ENCODE measurements at places on chromosomes 2 and 18.

GRCh38 chr2:3278521-3279218, 98.9 kb downstream of the EIPR1 start:
- no peak for DNase-seq

- no peak for DNase-seq
Observed at GRCh38 chr2:145638675-145639074, 1118.8 kb upstream of the ZEB2 start.

GRCh38 chr2:15170070-15170775, 390.9 kb downstream of the NBAS start:
- DNase-seq: no peak

DNA sequence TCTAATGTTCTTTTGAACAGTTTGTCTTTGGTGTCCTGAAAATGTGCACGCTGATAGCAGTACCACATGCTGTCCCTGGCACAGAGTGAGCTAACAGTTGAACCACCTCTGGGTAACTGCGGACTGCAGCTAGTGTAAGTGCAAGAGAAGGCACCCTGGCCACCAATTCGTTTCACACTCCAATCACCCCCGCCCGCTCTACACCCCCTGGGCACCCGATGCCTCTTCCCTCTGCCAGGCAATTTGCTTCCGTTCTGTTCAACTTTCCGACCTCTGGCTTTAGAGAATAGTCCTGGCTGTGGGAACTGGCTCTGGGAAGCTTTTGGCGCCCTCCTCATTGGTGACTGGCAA, 1.4 kb downstream of the DOCK10 start:
- no peak for DNase-seq

DNA sequence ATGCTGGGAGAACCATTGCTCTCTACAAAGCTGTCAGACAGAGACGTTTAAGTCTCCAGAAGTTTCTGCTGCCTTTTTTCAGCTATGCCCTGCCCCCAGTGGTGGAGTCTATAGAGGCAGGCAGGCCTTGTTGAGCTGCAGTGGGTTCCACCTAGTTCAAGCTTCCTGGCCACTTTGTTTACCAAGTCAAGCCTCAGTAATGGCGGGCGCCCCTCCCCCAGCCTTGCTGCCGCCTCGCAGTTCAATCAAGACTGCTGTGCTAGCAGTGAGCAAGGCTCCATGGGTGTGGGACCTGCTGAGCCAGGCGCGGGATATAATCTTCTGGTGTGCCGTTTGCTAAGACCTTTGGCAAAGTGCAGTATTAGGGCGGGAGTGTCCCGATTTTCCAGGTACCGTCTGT, 52.7 kb upstream of the SCYGR2 start:
- DNase-seq: no peak

GRCh38 chr2:169348321-169349024, 13.9 kb downstream of the LRP2 start:
- DNase-seq: no peak

GRCh38 chr2:161569401-161569800, 54.8 kb upstream of the SLC4A10 start:
- DNase-seq: no peak

GRCh38 chr2:122703676-122704075, 948.2 kb downstream of the TSN start:
- no peak for DNase-seq

- no peak for DNase-seq
Observed at GRCh38 chr2:46225730-46226129, 71.5 kb upstream of the EPAS1 start.

DNA sequence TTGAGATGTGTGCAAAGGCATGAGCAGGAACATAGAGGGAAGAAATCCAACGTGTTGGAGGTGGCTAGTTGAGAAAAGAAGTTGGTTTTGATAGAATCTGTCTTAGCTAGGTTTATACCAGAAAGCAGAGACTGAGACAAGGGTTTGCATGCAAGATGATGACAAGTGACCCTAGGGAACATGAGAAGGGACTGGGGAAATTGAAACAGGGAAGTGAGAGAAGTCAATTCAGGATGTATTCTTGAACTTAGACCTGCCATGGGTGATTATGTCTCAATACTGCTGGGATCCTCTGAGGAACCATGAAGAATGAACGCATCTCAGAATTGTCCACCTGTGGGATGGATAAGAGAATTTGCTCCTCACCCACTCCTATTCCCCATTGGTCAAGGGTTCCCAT, 20.5 kb downstream of the IL36A start:
- no peak for DNase-seq

- no peak for DNase-seq
Observed at GRCh38 chr2:48075631-48076030, 169.3 kb upstream of the FBXO11 start.

DNA sequence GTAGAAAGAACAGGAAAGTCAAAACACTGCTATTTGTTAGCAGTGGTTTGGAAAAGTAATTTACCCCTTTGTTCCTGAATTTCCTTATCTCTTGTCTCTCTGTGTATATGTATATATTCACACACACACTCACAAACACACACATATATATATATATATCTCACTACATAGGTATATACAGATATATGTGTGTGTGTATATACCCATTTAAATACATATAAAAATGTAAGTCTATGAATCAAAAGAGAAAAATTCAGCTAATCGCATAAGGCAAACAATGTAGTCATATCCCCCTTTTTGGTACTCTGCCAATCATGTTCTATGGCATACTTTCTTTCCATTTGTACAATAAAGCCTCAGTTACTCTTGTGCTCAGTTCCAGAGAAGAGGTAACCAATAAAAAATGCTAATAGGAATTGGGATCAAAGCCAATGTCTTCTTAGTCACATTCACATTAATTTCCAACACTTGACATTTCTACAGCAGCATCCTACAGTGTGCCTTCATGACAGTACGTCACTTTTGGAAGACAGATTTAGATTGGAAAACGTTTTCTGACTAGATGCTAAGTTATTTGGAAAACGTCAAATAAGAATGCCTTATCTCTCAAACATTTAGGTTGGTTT, 94.6 kb downstream of the MC4R start:
- no peak for DNase-seq

DNA sequence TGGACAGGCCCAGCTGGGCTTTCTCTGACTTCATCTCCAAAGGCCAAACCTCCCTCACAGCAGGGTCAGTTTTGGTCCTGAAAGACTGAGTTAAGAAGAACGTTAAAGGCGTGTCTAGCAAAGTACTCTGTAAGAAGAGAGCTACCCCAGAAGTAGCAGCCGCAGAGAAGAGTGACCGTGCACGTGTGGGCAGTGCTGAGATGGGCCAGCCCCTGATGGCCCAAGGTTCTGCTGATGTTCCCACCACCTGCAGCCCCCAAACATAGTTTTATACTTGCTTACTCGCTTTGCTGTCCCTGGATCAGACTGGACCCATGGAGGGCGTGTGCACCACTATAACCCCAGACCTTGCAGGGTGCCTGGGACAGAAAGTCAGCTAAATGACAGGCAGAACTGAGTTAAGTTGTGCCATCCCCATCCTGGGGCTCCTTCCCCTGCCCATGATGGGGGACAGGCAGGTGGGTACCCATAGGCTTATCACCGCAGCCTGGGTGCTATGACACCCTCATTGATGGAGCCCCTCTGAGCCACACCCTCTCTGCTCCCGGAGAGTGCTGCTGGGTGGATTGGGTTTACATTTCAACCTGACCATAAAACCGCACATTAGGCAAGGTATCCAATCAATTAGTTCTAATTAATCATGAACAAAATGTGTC, 367.3 kb upstream of the HS6ST1 start:
- no peak for DNase-seq

- no peak for DNase-seq
Observed at GRCh38 chr2:74659462-74659861, 5.4 kb downstream of the SEMA4F start.

- DNase-seq: no peak
Observed at GRCh38 chr2:50746526-50746925, 285.4 kb downstream of the NRXN1 start.

GRCh38 chr18:12428923-12429322, 21.2 kb downstream of the PRELID3A start:
- DNase-seq: no peak

DNA sequence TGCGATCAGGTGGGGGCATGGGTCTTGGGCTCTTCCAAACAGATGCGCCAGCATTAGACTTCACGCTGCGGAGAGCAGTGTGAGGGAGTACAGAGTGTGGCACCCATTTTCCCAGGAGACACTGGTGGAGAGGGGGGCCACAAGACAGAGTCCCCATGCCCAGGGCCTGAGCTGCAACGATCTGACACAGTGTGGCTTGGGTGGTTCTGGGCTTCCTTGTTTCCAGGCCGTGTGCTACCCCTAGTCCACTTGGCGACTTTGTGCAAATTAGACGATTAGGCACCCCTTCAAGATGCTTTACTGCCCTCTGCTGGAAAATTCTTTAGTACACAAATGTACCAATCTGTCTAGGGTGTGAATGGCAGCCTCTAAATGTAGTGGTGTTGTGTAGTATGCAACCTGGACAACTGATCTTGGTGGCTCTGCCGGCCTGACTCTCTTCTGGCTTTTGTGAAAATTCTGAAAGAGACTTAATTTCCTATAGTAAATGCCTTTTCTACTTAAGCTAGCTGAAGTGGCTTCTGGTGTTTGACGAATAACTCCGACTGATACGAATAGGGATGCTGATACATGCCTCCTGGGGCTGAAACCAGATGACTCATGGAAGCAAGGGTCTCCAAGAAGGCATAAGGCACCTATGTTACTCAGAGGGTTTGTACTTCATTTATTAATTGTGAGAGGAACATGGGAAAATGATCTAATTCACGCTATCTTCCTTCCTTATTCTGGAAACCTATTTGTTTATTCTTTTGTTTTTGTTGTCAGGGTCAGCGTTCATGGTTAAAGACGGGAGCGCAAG, 92.3 kb upstream of the SMAD2 start:
- DNase-seq: peak; percentile 79

GRCh38 chr2:37676274-37676673, 4.8 kb upstream of the CDC42EP3 start:
- peak; percentile 6 for DNase-seq

DNA sequence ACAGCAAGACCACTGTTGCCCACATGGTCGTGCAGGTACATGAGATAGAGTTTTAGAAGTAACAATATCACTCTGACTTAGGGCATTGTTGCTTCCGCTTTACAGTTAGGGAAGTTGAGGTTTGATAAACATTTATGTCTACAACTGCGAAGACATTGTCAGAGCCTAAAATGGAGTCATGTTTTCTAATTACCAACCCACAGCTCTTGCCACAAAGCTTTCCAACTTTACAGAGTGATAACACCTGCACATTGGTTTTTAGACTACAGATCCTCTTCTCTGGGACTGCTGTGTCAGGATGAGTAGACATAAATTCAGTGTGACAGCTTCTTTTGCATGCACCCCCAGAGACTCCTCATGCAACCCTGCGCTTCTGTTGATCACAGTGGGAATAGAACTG, 119.0 kb downstream of the FEZ2 start:
- no peak for DNase-seq

GRCh38 chr18:74266161-74266560, 25.6 kb downstream of the CYB5A start:
- no peak for DNase-seq

DNA sequence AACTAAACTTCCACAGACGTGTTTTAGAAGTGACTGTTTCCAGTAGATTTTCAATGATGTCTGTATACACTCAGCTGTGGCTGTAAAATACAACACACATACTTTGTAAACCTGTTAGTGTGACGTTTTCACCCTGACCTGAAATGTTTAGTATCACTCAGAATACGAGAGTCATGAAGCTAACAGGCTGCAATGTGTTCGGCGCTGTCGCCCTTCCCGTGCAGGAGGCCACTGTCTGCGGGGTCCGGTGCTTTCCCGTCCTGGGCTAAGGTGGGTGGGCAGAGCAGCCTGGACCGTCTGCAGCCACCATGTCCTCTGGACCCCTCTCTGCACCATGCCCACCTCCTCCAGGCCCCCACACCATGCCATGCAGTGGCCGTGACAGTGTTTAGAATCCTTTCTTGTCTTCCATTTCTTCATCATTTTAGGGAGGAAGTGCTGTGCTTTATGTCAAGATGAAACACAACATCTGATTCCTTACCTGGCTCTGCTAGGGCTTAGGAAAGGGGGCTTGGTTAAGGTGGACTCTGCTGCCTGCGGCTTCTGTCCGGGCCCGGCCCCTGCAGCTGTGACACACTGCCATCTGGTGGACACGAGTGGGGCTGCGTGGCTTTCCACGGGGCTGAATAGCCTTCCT, 53.8 kb upstream of the RBM44 start:
- DNase-seq: peak; percentile 64

GRCh38 chr18:6543330-6543908, 128.7 kb upstream of the L3MBTL4 start:
- DNase-seq: peak; percentile 13

- no peak for DNase-seq
Observed at GRCh38 chr2:48586433-48586832, 31.2 kb upstream of the GTF2A1L start.

GRCh38 chr2:218407717-218408116, 8.0 kb downstream of the CTDSP1 start:
- DNase-seq: no peak

DNA sequence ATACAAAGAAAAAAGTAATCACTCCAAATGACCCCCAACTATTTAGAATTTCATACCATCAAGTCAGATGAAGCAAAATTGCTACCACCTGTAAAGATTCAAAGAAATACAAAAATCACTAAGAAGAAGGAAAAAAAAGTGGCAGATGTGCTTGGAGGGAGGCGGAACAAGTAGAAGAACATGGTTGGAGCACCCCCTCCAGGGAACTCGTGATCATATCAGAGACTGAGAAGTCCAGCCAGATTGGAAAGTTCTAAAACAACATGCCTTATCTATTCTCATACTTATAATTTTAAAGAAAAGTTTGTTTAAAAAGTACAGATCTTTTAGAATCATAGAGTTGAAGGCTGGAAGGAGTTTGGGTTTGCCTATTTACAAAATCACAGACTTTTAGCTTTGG, 113.4 kb upstream of the CYP26B1 start:
- no peak for DNase-seq

GRCh38 chr2:173286153-173286809, 68.4 kb upstream of the CDCA7 start:
- DNase-seq: no peak

- peak; percentile 68 for DNase-seq
Observed at GRCh38 chr2:134988994-134989605, 58.1 kb downstream of the MAP3K19 start.

- no peak for DNase-seq
Observed at GRCh38 chr2:105866216-105867185, 121.8 kb downstream of the NCK2 start.

DNA sequence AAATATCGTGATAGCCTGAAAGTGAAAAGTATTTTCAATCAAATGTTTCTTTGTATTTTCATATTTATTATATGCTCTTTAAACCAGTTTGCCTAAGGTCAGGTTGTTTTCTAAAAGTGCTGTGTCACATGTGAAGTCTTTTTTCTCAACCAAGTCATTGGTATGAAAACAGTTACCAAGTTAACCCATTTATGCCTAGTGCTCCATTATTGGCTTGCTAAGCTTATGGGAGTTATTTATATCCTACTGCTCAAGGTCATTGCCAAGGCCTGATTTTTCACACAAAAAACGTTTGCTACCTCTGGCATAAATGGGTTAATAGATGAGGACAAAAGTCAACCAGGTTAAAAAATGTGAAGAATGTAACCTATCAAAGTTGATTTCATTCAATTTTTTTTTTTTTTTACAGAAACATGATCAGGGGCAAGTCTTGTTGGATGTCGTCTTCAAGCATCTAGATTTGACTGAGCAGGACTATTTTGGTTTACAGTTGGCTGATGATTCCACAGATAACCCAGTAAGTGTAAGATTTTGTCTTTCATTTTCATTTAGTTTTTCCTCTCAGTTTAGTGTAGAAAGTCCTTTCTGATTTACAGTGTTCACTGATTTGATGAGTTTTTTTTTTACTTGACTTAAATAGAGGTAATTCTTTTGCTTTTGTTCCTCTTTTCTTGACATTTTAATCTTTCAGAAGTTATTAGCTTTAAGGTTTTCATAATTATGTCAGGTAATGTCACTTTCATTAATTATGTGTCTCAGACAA, 102.6 kb downstream of the PTPN4 start:
- no peak for DNase-seq

All from NCI-H2227 treated with DMSO at 0.1 percent for 48 hours (cell line).